ENCODE measurements at places on chromosomes 7 and 10.
A peak's percentile ranks its signal among the peaks of the same experiment; 100 is the strongest.

DNA sequence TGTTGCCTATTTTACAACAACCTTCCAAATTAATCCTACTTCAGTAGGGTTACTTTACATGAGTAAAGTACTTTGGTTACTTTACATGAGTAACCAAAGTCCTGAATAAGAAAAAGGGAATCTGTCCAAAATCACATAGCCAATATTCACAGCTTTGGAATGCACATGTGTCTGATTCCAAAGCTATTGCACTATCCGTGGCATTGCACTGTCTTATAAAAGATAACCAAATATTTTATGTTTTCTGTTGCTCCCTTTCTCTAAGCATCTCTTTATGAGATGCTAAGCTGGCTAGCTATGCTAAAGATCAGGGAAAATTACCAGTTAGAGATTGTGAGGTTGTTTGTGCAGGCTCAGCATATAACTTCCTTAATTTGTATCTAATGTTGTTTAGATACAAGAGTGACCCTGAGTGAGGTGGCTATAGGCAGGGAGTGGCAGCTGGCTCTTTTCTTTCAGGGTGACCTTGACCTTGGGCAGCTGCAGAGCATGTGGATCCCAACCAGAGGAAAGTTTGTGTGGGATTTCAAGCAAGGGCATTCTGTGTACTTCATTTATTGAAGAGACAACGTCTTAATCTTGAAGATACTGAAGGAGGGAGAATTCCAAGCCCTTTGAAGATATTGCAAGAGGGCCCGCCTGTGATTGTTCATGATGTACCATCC lies 366.1 kb upstream of the ANKRD30A start:
- DNase-seq: peak; percentile 9

GRCh38 chr10:59997827-59998525 lies 91.6 kb upstream of the CCDC6 start:
- DNase-seq: no peak

DNA sequence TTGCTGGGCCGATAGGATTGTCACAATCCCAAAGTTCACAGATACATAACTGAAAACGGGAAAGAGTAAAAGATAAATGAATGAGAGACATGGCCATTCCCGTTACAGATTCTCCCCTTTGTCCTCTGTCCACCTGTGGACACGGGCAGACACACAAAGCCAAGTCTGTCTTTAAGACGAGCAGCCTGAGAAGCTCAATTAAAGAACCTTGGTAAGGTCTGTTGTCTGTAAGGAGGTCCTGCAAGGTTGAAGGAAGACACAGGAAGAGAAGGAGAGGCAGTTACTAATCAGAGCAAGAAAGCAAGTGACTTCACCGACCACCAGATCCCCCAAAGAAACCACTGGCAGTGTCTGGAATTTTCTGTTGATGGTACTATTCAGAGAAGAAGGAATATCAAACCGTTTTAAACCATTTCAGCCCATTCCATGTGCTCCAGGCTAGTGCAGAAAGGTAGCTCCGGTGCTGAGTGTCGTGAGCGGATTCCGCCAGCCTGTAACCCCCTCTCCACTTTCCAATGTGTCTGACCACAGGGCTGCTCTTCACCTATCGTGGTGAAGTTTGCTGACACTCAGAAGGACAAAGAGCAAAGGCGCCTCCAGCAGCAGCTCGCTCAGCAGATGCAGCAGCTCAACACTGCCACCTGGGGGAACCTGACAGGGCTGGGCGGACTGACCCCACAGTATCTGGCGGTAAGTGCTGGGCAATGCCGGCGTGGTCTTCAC lies 252.6 kb downstream of the CELF2 start:
- peak; percentile 56 for DNase-seq

GRCh38 chr7:43787771-43788170 lies 29.3 kb downstream of the BLVRA start:
- DNase-seq: no peak

DNA sequence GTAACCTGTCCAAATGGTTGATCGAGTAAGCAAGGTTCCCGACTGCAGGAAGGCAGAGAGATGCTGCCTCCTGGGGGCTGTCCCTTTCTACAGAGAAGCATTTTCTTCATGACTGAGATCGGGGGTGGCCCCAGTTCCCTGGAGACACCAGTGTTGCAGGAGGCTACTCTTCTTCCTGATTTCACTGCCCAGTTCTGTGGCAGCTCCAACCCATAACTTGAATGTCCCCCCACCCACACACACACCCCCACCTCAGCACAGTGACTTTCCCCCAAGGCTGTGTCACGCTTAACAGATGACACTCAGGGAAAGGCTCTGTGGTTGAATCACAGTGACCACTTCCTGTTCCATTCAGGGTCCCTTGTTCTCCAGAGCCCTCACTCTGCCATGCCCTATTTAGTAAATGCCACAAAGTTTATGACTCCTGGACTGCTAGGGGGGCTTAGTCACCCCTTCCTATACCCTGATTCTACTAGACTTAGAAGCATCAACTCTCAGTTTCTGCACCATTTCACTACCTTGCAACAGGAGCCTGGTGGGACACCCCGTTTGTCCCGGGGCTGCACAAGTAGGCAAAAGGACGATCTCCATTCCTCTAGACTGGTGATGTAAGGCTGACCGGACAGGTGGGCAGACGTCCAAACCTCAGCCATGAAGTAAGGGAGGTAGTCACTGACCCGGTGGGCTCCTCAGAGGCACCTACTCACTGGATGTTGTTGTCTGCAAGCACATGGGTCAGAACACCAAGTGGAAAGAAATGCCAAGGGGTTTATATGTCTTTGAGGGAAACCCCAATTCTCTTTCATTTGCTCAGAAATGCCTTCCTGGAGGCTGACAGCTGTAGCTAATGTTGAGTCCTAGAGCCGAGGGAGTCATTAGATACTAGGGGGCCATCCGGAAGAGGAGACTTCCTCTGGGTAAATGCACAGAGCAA lies 31.3 kb upstream of the SMC3 start:
- no peak for DNase-seq

- DNase-seq: no peak
These were observed 1110.8 kb upstream of the POT1 start for GRCh38 chr7:126040114-126041045.

DNA sequence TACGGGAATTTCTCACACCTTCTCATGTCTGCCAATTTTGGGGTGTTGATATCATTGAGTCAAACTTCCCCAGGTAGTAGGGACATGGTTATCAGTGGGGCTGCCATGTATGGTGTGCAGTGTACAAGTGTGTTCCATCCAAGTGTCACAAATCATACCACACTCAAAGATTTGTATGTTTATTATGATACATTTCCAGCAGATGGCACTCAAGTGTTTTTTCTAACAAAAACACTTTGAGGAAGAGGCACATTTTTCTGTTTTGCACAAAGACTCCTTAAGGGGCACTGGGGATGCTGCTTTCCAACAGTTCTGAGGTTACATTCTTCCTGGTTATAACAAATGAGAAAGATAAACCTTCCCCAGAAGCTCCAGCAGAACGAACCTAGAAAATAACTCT lies 414.5 kb downstream of the REEP3 start:
- peak; percentile 7 for DNase-seq

DNA sequence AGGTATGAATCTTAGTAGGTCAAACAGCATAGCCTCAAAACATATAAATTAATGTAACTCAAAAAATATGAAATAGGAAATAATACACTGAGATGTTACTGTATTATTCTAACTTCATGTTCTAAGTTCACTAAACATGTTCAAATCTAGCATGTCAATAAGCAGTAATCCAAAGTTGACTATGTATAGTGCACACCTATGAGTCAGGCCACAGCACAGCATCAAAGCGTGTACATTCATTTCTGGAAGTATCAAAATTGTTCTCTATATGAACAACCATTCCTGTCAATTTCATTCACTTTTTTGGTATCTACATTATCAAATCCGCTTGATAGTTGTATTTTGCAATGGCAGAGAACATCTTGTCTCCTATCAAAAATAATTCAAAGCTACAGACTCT lies 418.9 kb upstream of the POM121L12 start:
- no peak for DNase-seq

- no peak for DNase-seq
These were observed 63.9 kb downstream of the STK17A start for GRCh38 chr7:43646603-43647338.

DNA sequence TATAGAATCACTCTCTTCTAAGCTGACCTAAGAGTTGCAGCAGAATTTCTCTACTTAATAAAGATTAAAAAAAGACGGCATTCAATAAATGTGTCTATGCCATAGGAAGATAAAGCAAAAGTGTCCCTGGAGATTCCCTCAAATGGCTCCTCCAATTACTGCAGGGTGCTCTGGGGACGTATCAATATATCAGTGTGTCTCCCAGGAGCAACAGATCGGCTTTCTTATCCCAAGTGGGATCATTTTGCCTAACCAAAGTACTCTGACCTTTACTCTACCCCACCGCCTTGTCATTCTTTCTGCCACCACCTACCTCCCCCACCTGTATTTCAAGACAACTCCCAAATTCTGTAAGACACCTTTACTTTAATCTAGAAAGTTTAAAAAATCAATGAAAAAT lies 202.0 kb upstream of the SEMA3C start:
- no peak for DNase-seq

- DNase-seq: no peak
These were observed 14.5 kb downstream of the AKR1B1 start for GRCh38 chr7:134444198-134444960.

DNA sequence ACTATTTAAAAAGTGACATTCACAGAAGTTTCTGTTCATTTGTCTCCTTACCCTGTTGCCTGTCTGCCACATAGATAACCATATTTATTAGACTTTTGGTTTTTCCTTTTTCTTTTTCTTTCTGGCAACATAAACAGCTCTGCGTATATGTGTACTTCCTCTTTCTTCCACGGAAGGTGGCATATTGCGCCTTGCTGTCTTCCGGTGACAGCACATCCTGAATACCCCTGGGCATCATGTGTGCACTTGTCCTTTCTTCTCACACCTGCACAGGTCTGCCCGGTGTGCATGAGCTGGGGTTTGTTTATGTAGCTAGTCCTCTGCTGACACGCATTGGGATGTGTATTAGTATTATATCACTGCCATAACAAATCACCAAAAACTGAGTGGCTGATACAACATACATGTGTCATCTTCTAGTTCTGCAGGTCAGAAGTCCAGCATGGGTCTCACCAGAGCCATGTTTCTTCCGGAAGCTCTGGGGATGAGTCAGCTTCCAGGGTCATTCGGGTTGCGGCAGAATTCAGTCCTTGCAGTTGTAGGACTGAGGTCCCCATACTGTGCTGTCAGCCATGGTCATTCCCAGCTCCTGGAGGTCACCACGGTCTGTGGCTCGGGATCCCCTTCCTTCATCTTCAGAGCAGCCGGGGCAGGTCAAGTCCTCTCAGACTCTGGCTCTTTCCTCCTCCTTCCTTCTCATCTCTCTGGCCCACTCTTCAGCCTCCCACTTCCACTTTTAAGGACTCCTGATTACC lies 596.0 kb upstream of the FOXK1 start:
- DNase-seq: no peak

DNA sequence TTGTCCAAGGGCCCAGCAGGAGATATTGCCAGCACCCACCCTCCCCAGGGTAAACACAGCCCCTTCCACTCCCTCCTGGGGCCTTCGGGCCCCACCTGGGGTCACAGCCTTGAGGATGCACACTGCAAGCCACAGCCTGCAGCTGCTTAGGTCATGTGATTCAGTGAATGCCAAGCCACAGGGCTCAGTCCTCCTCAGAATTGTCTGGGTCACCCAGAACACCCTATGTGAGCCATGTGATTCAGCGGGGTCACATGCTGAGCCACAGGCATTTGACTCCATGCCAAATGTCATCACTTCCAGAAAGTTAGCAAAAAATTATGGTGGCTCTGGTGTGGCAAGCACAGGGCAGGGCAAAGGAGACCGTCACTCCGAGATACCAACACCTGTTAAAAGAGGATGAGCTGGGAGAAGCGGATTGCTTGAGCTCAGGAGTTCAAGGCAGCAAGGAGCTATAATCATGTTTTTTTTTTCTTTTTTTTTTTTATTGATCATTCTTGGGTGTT lies 17.2 kb upstream of the PSAP start:
- peak; percentile 57 for DNase-seq

GRCh38 chr7:97381815-97382554 lies 264.5 kb downstream of the SDHAF3 start:
- DNase-seq: no peak

DNA sequence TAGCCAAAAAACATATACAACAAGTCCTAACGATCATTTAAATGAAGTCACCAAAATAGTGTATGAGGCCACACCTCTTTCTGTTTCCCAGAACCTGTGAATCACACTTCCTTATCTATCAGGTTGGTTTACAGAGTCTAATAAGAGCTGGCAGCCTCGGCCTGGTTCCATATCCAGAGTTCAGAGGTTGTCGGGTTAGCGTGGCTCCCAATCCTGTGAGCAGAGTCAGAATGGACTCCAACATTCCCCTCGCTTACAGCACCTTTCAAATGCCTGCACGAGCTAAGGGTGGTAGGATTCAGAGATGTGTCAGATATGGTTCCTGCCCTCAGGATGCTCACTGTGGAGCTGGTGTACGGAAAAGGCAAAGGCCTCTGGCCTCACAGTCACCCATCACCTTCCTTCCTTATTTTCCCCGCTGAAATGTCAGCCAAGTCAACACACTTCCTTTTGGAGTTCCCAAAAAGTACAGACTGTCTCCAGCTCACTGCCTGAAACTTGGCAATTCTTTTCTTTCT lies 6.0 kb downstream of the IL15RA start:
- DNase-seq: no peak

GRCh38 chr7:6589829-6590644 lies at the start of gene INTS15:
TSS of gene INTS15 (plus strand) at chr7:6590021. CDS start at chr7:6590284, 263 bp downstream.
- DNase-seq: peak; percentile 82

GRCh38 chr10:86970162-86970981 lies 2.1 kb downstream of the ADIRF start:
- DNase-seq: no peak

GRCh38 chr7:41826641-41827040 lies 123.8 kb upstream of the INHBA start:
- DNase-seq: no peak

DNA sequence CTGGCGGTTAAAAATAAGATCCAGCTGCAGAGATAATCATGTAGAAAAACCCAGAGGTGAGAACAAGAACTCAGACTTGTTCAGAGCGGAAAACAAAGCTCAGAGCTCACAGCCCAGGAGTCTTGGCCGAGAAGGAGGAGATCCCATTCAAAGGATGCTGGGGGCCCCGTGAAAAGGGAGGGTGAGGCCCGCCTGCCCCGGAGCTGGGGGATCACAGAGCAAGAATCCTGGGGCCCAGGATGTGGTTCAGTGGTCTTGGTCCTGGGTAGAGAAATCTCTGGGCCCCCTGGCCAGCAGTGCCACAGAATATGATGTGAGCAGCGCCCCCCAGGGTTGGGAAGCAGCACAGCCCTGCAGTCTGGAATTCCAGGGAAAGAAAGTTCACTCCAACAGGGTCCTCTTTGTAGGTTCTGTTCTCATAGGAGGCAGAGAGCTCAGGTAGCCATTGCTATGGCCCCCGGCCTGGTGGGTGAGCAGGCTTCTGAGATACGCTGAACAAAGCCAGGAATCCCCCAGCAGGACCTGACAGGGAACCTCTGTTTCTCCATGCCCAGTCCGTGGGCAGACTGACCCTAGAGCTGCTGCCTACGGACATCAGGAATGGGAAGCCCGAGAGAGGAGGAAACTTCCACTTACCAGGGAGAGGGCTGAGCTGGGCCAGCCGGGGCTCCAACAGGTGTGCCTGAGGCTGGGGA lies 77.7 kb upstream of the GNA12 start:
- no peak for DNase-seq

All from A549 (cell line).